ENCODE measurements at places on chromosomes 16 and 17. TPM values are rescaled to one million over a fixed set of nuclear protein-coding genes. Genes with fewer than 3 reads are reported as not detected.
A peak's percentile ranks its signal among the peaks of the same experiment; 100 is the strongest.

DNA sequence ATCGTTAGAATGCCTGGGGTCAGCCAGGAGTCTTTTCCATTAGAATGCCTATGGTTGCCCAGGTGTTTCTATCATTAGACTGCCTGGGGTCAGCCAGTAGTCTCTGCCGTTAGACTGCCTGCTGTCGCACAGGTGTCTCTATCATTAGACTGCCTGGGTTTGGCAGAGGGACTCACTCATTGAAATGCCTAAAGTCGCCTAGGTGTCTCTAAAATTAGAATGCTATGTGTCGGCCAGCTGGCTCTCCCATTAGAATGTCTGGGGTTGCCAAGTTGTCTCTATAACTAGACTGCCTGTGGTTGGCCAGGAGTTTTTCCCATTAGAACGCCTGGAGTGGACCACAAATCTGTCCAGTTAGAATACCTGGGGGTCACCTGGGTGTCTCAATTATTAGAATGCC is 2266.5 kb downstream of the TP53TG3F start:
- no peak overlapping the region for H3K4me3 ChIP-seq
- no peaks in the 10 kb centered on the region for H3K36me3 ChIP-seq
- DNase-seq = no peak

- H3K4me3 ChIP-seq = no peak overlapping the region
- H3K36me3 ChIP-seq = no peaks in the 10 kb centered on the region
- peaks cover 34% of the 10 kb centered on the region for H3K4me1 ChIP-seq
- no peaks in the 10 kb centered on the region for H3K27me3 ChIP-seq
- no peak for DNase-seq
Observed at GRCh38 chr17:29733166-29733565, 110.5 kb upstream of the CORO6 start.

DNA sequence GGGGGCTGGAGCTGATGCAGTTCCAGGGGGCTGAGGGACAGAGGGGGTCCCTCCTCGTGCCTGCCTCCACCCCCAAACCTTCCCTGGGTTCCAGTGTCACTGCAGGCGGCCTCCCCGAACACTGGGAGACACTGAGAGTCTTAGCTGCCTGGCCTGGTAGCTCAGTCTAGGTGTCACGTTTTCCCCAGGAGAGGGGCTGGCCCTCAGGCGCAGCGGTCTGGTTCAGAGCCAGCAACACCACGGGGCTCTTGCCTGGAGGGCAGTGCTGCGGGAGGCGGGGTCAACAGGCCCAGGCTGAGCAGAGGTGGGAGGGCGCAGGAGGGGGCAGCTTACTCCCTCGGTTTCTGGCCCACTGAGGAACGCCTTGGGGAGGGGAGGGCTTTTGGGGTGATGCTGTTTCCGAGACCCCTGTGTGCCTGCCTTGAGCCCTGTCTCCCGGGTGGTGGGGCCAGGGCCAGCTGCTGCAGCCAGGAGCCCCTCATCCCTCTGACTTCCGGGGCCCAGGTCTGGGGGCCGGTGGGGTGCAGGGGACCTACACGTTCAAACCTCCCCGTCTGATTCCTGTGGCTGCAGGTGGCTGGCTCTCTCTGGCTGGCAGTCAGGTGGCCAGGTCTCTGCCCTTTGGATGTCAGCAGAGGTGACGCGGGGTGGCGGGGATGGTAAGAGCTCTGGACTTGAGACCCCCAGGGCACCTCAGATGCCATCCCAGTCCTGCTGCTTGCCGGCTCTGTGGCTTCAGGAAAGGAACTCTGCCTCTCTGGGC is 89.3 kb upstream of the GSE1 start:
- no peaks in the 10 kb centered on the region for H3K4me1 ChIP-seq
- no peaks in the 10 kb centered on the region for H3K27me3 ChIP-seq
- no peak overlapping the region for H3K4me3 ChIP-seq
- no peak overlapping the region for H3K27ac ChIP-seq

- H3K4me1 ChIP-seq = no peaks in the 10 kb centered on the region
- no peak for DNase-seq
- no peak overlapping the region for H3K27ac ChIP-seq
- no peak overlapping the region for H3K4me3 ChIP-seq
- H3K36me3 ChIP-seq = no peaks in the 10 kb centered on the region
Observed at GRCh38 chr17:37220607-37220953, 155.2 kb upstream of the C17orf78 start.

- no peak overlapping the region for H3K27ac ChIP-seq
- H3K36me3 ChIP-seq = no peaks in the 10 kb centered on the region
- no peak overlapping the region for H3K4me3 ChIP-seq
- DNase-seq = peak; percentile 11
- no peaks in the 10 kb centered on the region for H3K4me1 ChIP-seq
- no peaks in the 10 kb centered on the region for H3K27me3 ChIP-seq
Observed at GRCh38 chr17:83068641-83069570, 10.5 kb upstream of the METRNL start.

GRCh38 chr17:79798299-79799173 is 1.7 kb upstream of the CBX8 start:
- H3K4me1 ChIP-seq = peaks cover 24% of the 10 kb centered on the region
- H3K36me3 ChIP-seq = no peaks in the 10 kb centered on the region
- peak overlapping the region; percentile 79 for H3K4me3 ChIP-seq
- H3K27me3 ChIP-seq = peaks cover 63% of the 10 kb centered on the region

GRCh38 chr16:20901436-20902112 is 1.0 kb downstream of the LYRM1 start:
- no peaks in the 10 kb centered on the region for H3K36me3 ChIP-seq
- H3K27me3 ChIP-seq = no peaks in the 10 kb centered on the region
- DNase-seq = peak; percentile 67
- peak overlapping the region; percentile 96 for H3K27ac ChIP-seq
- H3K4me1 ChIP-seq = peaks cover 52% of the 10 kb centered on the region
- peak overlapping the region; percentile 91 for H3K4me3 ChIP-seq

DNA sequence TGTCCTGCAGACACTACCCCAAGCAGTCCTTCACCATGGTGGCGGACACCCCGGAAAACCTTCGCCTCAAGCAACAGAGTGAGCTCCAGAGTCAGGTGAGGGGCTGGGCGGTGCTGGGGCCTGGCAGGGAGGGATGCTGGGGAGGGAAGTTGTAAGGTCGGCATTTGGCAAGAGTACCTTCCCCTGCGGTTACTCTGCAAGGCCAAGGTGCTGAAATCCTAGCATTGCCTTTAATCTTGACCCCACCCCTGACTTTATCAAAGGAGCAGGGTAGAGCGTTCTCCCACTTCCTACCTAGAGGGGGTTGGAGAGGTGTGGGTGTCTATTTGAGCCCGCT is 20.5 kb downstream of the LASP1 start:
- no peaks in the 10 kb centered on the region for H3K36me3 ChIP-seq
- no peaks in the 10 kb centered on the region for H3K27me3 ChIP-seq
- no peak for DNase-seq
- no peak overlapping the region for H3K4me3 ChIP-seq
- peaks cover 21% of the 10 kb centered on the region for H3K4me1 ChIP-seq
- H3K27ac ChIP-seq = no peak overlapping the region

DNA sequence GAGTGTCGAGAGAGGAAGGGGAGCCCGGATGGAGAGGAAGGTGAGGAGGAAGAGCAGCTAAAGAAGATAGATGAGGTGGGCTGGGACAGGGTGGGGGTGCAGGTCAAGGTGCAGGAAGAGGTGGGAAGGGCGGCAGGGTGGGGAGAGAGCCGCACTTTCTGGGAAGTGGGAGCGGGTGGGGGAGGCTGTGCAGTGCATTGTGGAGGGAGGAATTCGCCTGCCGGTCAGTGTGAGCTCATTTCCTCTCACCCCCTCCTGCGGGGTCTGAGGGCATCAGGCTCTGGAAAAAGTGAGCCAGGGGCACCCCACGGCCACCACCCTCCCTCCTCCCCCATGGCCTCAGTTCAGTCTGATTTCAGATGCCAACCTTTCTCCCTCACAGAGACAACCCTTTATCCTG is 2.5 kb upstream of the ARHGAP23 start:
- H3K27ac ChIP-seq = peak overlapping the region; percentile 58
- H3K27me3 ChIP-seq = no peaks in the 10 kb centered on the region
- H3K4me3 ChIP-seq = no peak overlapping the region
- DNase-seq = no peak
- H3K36me3 ChIP-seq = no peaks in the 10 kb centered on the region
- peaks cover 41% of the 10 kb centered on the region for H3K4me1 ChIP-seq

GRCh38 chr17:8292639-8293395 is 2.4 kb downstream of the SLC25A35 start:
- H3K27ac ChIP-seq = no peak overlapping the region
- peaks cover 15% of the 10 kb centered on the region for H3K4me1 ChIP-seq
- H3K36me3 ChIP-seq = no peaks in the 10 kb centered on the region
- DNase-seq = no peak
- H3K27me3 ChIP-seq = no peaks in the 10 kb centered on the region
- no peak overlapping the region for H3K4me3 ChIP-seq

DNA sequence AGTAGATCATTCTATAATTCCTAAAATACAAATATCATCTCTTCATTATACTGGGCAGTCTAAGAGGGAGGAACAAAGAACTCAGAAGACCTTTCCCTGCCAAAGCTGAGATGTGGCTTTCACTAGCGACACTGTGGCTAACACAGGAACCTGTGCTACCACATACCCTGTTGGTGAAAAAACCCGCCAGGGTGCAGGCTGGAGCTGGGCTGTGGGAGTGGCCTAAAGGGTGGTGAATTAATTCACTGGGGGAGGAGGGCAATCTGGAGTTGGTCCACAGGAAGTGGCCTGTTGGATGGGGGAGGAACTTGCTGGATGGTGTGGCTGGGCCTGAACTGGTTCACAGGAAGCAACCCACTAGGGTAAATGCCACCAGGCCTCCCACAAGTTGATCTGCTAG is 7.4 kb downstream of the ZNF594 start:
- peaks cover 8% of the 10 kb centered on the region for H3K36me3 ChIP-seq
- no peak for DNase-seq
- no peak overlapping the region for H3K27ac ChIP-seq
- H3K27me3 ChIP-seq = no peaks in the 10 kb centered on the region
- H3K4me1 ChIP-seq = no peaks in the 10 kb centered on the region

- H3K4me1 ChIP-seq = no peaks in the 10 kb centered on the region
- no peaks in the 10 kb centered on the region for H3K27me3 ChIP-seq
- no peak overlapping the region for H3K4me3 ChIP-seq
- no peak overlapping the region for H3K27ac ChIP-seq
Observed at GRCh38 chr16:60295451-60295850, 1561.3 kb upstream of the GOT2 start.

- no peaks in the 10 kb centered on the region for H3K36me3 ChIP-seq
- H3K27me3 ChIP-seq = no peaks in the 10 kb centered on the region
- H3K4me1 ChIP-seq = no peaks in the 10 kb centered on the region
- H3K27ac ChIP-seq = no peak overlapping the region
- DNase-seq = no peak
Observed at GRCh38 chr16:68823401-68824135, 19.8 kb upstream of the TANGO6 start.

DNA sequence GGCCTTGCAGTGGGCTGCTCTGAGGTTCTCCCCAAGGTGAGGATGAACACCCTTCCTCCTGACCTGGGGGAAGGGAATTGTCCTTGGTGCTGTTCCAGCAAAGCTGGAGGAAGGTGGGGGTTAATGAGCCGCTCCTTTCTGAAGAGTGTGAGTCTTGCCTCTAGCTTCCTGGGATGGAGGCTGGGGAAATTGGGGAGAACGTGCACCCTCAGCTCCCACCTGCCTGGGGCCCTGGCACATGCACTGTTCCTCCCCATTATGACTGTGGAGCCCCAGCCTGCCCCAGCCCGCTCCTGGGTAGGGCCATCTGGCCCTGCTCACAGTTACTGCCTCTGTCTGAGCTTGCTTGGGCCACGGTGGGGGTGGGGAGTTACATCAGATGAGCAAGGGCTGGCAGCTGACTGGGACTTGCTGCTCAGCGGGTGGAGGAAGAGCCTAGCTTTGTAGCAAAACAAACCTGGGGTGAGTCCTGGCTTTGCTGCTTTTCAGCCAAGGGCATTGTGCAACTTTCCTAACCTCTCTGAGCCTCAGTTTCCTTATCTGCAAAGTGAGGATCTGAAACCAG is 11.1 kb downstream of the TNS4 start:
- H3K27me3 ChIP-seq = no peaks in the 10 kb centered on the region
- H3K36me3 ChIP-seq = no peaks in the 10 kb centered on the region
- DNase-seq = peak; percentile 65
- no peak overlapping the region for H3K27ac ChIP-seq

DNA sequence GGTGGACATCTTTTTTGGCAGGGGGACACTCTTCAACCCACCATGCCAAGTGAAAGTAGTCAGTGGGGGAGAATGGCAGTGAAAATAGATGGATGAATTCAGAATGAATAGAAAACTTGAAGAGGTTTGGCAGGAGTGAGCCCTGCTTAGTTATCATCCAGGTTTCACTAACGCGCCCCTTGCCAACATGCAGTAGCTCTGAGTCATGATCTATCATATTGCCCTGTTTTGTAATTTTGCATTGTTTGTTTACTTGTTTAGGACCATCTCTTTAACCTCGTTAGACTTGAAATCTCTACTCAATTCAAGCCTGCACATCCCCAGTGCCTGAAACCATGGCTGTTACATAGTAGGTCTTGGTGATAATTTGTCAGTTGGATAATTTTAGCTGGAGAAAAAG is 116.7 kb downstream of the RBFOX1 start:
- H3K36me3 ChIP-seq = peaks cover 7% of the 10 kb centered on the region
- DNase-seq = no peak
- peak overlapping the region; percentile 75 for H3K27ac ChIP-seq
- H3K4me1 ChIP-seq = peaks cover 46% of the 10 kb centered on the region
- H3K4me3 ChIP-seq = no peak overlapping the region

- H3K4me1 ChIP-seq = peaks cover 42% of the 10 kb centered on the region
- H3K4me3 ChIP-seq = peak overlapping the region; percentile 90
- H3K27me3 ChIP-seq = no peaks in the 10 kb centered on the region
- peak overlapping the region; percentile 98 for H3K27ac ChIP-seq
- DNase-seq = peak; percentile 97
- no peaks in the 10 kb centered on the region for H3K36me3 ChIP-seq
Observed at GRCh38 chr17:74430706-74431567, 951 bp upstream of the GPRC5C start.

GRCh38 chr16:51938861-51939260 is 608.1 kb downstream of the TOX3 start:
- H3K36me3 ChIP-seq = no peaks in the 10 kb centered on the region
- H3K27ac ChIP-seq = no peak overlapping the region
- no peak for DNase-seq

GRCh38 chr17:27565874-27566670 is 64.9 kb upstream of the LGALS9 start:
- peak overlapping the region; percentile 65 for H3K27ac ChIP-seq
- H3K4me3 ChIP-seq = no peak overlapping the region
- no peaks in the 10 kb centered on the region for H3K36me3 ChIP-seq
- H3K27me3 ChIP-seq = no peaks in the 10 kb centered on the region
- no peak for DNase-seq

- H3K27ac ChIP-seq = no peak overlapping the region
- no peak for DNase-seq
- no peaks in the 10 kb centered on the region for H3K36me3 ChIP-seq
- no peaks in the 10 kb centered on the region for H3K27me3 ChIP-seq
Observed at GRCh38 chr17:50353600-50354195, 7.8 kb downstream of the XYLT2 start.

- no peaks in the 10 kb centered on the region for H3K27me3 ChIP-seq
- H3K27ac ChIP-seq = no peak overlapping the region
- H3K4me3 ChIP-seq = no peak overlapping the region
- DNase-seq = peak; percentile 8
Observed at GRCh38 chr17:82930043-82930923, 90.5 kb upstream of the ZNF750 start.

- no peak overlapping the region for H3K27ac ChIP-seq
- no peak for DNase-seq
- no peaks in the 10 kb centered on the region for H3K27me3 ChIP-seq
- no peaks in the 10 kb centered on the region for H3K36me3 ChIP-seq
- no peak overlapping the region for H3K4me3 ChIP-seq
Observed at GRCh38 chr17:66129759-66130158, 62.2 kb downstream of the CEP112 start.

Gene CDRT15
- total RNA-seq = not detected

Gene MINK1
- total RNA-seq = 23.8 TPM

Gene KIF18B
- 0.07 TPM for total RNA-seq

Gene CENPV
- 34.8 TPM for total RNA-seq

Gene PABPN1L
- not detected for total RNA-seq

Gene GCGR
- total RNA-seq = not detected

Gene NBR1
- total RNA-seq = 149 TPM

Gene TP53TG3
- not detected for total RNA-seq

Gene PRSS33
- total RNA-seq = not detected

Gene VAT1L
- total RNA-seq = not detected

Gene CSH1
- total RNA-seq = not detected

Gene C1QTNF1
- total RNA-seq = 16.9 TPM
